HFFc6 (cell line): ENCODE measurements at places on chromosomes 6 and 20. TPM values are rescaled to one million over a fixed set of nuclear protein-coding genes. Genes with fewer than 3 reads are reported as not detected.

GRCh38 chr20:7520361-7520760 lies 419.9 kb downstream of the HAO1 start:
- DNase-seq, result no peak

DNA sequence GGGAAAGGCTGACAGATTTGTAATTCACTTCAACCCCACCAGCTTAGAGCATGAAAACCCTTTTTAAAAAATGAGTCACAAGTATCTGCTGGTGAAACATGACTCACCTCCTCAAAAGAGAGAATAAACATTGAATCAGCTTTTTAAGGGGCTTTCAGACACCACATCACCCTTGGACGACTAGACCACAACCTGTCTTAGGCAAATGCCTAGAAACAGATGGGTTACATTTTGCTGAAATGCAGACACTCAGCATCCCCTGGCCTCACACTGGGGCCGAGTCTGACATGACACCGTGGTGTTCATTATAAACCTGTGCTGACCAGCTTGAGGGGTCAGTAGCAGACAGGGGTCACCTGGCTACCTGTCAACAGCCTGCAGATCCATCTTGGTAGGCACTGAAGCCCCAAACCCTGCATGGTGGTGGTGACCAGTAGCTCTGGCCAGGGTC lies 175.3 kb upstream of the CST7 start:
- peak; percentile 81 for DNase-seq

- DNase-seq, result no peak
Measured at GRCh38 chr20:39893003-39893685, 795.9 kb downstream of the MAFB start.

DNA sequence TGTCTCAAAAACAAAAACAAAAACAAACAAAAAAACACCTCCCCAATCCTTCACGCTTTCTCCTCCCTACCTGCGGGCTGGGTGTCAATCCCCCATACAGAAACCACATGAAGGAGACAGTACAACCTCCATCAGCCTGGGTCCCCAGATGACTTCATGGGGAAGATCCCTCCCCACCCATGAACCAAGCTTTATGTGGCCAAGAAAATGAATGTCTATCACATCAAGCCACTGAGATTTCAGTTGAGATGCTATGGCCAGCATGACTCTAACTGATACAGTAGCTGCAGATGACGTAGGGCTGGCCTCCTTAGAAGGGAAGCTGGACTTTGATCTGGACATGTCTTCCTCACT lies 21.2 kb upstream of the BNIP5 start:
- DNase-seq, result no peak

DNA sequence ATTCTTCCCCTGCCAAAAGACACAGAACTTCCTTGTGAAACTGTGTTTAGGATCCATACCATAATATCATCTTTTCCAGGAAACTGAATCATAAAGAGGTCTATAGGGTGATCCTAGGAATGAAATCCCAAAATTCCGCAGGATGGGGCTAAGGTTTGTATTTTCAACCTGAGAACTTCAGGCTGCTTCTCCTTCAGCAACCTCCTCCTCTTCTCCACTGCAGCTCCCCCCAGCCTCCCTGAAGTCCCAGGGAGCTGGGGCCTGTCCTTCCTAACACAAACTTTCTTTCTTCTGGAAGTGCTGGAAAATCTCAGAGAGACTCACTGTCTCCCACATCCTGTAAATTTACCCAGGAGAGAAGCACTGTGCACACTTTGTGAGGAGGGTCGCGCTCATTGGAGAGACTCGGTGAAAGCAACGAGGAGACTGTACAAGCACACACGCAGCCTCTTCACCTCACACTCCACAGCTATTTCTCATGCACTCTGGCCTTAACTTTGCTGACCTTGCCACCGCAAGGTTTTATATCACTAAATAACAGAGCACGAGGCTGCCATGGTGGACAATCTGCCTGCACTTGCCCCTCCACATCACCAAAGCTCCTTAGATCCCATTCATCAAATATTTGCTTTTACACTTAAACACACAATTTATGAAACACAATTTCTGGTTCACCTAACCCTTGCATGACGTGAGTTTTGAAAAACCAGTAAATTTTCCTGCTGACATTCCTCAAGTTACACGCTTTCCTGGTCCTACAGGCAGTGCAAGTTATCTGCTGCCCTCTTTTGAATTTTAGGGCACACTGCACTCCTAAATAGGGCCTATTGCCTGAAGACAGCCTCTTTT lies 14.3 kb downstream of the ID4 start:
- peak; percentile 79 for DNase-seq

DNA sequence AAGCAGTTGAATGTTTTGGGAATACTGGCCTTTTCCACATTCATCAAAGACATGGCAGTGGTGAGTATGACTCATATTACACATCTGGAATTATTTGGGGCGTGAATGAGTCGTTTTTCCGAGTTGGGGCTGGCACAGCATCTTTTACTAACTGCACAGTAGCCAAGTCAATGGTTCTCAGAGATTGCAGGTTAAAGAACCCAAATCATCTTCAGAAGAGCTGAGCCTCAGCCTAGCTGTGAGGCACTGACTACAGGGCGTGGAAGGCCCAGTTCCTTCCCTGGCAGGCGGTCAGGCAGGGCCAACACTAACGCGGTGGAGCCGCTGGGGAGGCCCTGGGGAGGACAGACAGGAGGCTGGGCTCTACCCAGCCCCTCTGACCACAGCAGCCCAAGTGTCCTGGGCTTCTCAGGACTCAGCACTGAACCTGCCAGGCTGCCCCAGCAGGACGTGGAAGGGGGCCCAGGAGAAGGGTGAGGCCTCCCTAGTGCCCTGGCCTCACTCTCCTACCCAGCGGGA lies 20.1 kb upstream of the HELZ2 start:
- peak; percentile 27 for DNase-seq

Gene FHL5
- total RNA-seq, result not detected in 3 replicates

Gene C2
- 0.30 to 0.43 TPM in 2 of 3 replicates, not detected in the other for total RNA-seq
